ENCODE measurements at places on chromosomes 1 and 21.

DNA sequence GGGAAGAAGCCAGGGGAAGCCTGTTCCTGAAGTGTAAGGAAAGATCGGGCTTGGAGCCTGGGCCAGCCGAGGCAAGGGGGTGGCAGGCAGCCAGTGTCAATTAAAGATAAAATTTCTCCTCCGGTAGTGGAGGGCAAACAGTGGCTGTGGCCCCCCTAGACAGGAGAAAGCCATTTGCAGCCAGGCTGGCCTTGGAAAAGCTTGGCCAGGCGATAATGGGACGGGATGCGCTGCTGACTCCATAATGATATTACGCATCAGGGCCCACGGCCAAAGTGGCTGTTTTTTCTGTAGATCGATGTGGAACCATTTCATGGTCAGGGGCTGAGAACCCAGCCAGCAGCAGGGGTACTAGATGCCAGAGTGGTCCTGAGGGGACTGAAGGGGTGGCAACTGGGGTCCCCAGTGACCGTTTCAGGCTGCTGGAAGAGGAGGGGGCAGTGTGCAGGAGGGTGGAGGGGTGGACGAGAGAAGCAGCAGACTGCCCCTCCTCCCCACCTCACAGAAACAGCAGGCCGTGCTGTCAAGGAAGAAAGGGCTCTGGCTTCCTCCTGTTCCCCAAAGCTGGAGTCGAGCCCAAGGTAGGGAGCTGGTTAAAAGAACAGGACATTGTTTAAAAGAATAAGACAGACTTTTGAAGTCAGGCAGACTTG is 25.2 kb downstream of the KCNC4 start:
- DNase-seq: no peak

DNA sequence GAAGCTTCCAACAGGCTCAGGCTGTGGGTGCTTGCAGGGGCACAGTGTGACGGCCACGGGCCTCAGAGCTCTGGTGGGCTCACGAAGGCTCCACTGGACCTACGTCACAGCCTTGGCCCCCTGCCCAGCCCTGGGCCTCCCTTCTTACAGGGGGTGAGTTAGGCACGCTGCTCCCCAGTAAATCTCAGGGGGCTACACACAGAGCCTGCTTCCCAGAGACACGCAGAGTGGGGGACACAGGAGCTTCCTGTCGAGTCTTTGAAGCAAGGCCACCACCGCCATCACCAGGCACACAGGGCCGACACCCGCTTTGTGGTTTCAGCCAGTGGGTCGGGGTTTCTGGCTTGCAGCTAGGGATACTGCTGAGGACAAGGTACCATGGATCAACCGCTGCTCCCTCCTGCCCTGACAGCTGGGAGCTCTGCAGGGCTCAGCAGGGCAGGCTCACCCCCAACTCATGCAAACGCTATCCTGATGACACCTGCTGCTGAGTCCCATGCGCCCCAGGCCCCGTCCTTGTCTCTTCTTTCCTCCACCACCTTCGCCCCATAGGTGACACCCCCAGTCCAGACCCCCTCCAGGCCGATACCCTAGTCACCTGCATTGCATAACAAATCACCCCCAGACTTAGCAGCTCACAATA is 5.5 kb upstream of the CFAP410 start:
- DNase-seq: no peak

DNA sequence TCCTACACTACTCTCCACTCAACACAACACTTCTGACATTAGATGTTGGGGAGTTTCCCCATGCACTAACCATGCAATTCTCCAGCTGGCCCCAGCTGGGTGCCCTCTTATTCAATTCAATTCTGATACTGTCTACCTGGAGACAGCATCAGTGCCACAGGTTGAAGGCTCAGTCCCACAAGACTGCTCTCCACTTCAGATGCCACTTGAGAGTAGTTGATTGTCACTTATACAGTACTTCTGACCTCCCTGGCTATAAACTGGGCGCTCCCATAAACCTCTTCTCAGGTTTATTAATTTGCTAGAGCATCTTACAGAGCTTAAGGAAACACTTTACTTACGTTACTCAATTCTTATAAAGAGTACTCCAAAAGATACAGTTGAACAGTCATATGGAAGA is 442.3 kb downstream of the LRRIQ3 start:
- DNase-seq: no peak

GRCh38 chr1:23909412-23909811 is 3.8 kb downstream of the CNR2 start:
- no peak for DNase-seq

DNA sequence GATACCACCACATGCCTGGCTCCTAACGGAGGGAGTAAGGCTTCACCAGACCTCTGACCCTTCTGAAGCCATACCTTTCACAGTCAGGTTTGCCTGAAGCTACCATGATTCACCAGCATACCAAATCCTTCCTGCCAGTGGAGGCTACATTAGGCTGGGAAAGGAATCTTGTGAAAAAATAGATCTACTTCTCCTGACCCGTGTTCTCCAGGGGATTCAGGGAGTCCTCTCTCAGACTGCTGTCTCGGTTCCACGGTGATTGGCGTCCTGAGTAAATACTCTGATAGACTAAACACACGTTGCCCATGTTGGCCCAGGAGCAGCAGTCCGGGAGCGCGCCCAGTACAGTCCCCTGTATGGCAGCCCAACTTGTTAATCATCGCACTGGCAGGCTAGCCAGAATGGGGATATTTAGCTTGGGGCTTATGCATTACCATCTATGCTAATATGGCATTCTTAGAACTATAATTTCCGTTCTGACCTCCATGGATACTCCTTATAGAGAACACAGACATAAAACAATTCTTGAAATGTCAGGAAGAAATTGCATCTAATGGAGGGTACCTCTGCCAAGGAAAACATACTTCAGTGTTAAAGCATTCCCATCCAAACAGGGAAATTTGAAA is 173.2 kb downstream of the ROR1 start:
- DNase-seq: no peak

DNA sequence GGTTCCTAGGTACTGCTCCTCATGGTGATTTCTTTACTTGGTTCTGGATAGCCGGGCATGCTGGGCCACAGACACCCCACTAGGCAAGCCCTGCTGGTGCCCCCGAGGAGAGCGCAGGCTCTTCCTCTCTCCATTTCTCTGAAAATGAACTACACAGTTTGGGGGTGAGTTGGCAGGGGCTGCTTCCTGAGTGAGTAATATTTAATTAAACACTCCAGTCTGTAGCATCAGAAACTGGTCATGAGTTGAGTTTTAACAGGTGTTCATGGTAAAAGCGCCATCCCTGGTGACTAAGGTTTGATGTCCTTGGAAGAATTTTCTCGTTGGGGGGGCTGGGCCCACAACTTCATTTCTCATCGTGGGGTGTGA is 1.7 kb downstream of the SPSB1 start:
- DNase-seq: no peak

- no peak for DNase-seq
These were observed 50.4 kb upstream of the DAB1 start for GRCh38 chr1:57474137-57474750.
